ENCODE measurements at places on chromosomes 7 and 10. TPM values are rescaled to one million over a fixed set of nuclear protein-coding genes. Genes with fewer than 3 reads are reported as not detected.

The FRA10AC1 gene
- total RNA-seq, result 4.4 TPM

The NDUFB8 gene
- 217 TPM for total RNA-seq

The TAS2R4 gene
- 0.14 TPM for total RNA-seq

The TRIP6 gene
- total RNA-seq, result 112 TPM

The VPS37D gene
- total RNA-seq, result 12.2 TPM
